ENCODE measurements at places on chromosomes 13 and 19. TPM values are rescaled to one million over a fixed set of nuclear protein-coding genes. Genes with fewer than 3 reads are reported as not detected.
A peak's percentile ranks its signal among the peaks of the same experiment; 100 is the strongest.

GRCh38 chr13:73090116-73090822, 31.5 kb downstream of the KLF5 start:
- no peak for DNase-seq

DNA sequence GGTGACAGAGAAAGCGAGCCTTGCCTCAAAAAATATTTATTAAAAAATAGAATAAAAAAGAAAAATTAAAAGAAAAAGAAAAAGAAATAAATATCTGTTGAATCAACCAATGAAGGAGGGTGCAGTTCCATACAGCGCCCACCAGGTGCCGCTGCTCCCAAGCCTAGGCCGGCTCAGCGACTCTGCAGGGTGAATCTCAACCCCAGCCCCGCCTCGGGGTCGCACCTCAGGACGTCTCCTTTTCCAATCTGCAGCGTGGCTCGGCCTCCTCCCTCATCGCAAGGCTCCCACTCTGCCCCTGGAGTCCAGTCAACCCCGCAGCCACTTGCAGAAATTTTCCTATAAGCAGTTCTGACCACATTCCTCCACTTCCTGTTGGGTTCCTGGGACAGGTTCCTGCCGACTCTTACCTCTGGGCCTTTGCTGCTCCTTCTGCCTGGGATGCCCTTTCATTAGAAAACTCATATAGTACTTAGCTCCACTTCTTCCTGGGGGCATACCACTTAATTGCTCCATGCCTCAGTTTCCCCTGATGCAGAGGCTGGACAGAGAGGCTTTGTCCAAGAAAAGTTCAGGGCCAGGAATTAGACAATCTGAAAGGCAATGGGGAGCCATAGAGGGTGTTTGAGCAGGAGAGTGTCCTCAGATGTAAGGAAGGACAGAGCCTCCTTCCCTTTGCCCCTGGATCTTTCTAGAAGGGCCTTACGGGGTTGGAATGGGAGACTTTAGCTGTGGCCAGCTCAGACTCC, 24.3 kb downstream of the NFILZ start:
- DNase-seq: peak; percentile 43

DNA sequence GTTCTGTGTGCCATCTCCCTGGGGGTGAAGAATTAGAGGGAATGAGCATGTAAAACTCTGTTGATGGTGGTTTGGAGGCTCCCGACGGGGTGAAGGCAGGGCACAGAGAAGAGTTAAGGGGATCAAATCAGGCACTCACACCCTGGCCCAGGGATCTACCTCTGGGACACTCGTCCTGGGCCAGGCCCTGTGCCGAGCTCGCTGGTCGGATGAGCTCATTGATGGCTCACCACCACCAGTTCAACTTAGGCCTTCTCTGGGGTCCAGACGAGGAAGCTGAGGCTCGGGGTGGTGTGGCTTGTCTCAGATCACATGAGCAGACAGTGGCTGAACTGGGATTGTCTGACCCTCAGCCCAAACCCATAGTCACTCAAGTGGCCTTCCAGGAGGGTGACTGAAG, 1.6 kb downstream of the NACC1 start:
- no peak for DNase-seq

DNA sequence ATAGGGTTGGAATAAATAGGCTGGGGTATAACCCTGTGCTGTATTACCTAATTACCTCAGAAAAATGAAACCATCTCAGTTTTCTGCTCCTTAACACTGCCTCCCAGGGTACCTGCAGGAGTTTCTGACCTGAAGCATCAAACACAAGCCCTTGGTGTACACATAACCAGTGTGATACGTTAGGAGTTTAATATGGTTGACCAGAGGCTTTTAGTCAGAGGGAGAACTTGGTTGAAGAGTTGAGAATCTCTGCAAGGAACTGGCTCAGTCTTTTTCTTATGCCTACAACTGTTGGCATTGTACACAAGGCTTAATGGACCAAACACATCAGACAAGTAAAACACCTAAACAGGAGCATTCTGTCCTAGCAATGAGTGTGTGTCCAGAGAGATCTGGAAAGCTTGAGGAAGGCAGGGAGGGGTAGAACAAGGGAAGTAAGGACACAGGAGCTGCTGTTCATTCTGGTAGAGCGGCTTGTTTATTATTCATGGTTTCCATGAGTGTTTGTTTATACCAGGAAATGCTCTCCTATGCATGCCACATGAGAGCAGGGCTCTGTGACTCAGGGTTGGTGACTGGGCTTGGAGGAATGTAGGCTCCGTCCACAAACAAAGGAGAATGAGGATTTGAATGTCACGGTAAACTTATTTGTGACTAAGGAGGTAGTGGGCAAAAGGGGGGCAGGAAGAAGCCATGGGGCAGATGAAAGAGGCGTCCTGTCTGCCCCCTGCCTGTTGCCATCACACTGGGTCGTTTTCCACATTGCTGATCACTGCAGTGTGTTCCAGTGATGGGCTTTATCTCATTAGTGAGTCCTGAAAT, 11.9 kb upstream of the SPATA13 start:
- DNase-seq: no peak

The GDF15 gene
- polyA plus RNA-seq: 0.57 TPM

The CD79A gene
- polyA plus RNA-seq: 0.48 TPM

The ZNF135 gene
- polyA plus RNA-seq: 20.6 TPM

The ZGLP1 gene
- 3.7 TPM for polyA plus RNA-seq

The MYPOP gene
- polyA plus RNA-seq: 3.6 TPM

The FSTL3 gene
- polyA plus RNA-seq: 17.6 TPM

Data from muscle of arm (tissue), 14 donors.